ENCODE measurements at places on chromosomes 5 and 9. TPM values are rescaled to one million over a fixed set of nuclear protein-coding genes. Genes with fewer than 3 reads are reported as not detected.

NOXA1 gene
- total RNA-seq: 0.66 TPM

CCNI2 gene
- total RNA-seq: 0.04 TPM

CYLC2 gene
- total RNA-seq: not detected

SPATA9 gene
- total RNA-seq: 0.11 TPM

CYSRT1 gene
- 0.11 TPM for total RNA-seq

TOR4A gene
- total RNA-seq: 28.9 TPM

IFNK gene
- total RNA-seq: not detected

NUTM2G gene
- total RNA-seq: not detected

FAM81B gene
- 0.20 TPM for total RNA-seq

LCN15 gene
- not detected for total RNA-seq

LCN6 gene
- total RNA-seq: not detected

PTGER4 gene
- total RNA-seq: 107 TPM

KDM3B gene
- 52.0 TPM for total RNA-seq

TOR2A gene
- 5.8 TPM for total RNA-seq

GARNL3 gene
- total RNA-seq: 3.1 TPM

JAKMIP2 gene
- not detected for total RNA-seq

ANKRD55 gene
- total RNA-seq: 0.33 TPM

MARCOL gene
- not detected for total RNA-seq

SLCO4C1 gene
- total RNA-seq: not detected

UBE2QL1 gene
- not detected for total RNA-seq

CTXN3 gene
- total RNA-seq: not detected
